ENCODE measurements at places on chromosomes 11 and 22.

- no peak for DNase-seq
These were observed 126.4 kb upstream of the APOA1 start for GRCh38 chr11:116963813-116964212.

DNA sequence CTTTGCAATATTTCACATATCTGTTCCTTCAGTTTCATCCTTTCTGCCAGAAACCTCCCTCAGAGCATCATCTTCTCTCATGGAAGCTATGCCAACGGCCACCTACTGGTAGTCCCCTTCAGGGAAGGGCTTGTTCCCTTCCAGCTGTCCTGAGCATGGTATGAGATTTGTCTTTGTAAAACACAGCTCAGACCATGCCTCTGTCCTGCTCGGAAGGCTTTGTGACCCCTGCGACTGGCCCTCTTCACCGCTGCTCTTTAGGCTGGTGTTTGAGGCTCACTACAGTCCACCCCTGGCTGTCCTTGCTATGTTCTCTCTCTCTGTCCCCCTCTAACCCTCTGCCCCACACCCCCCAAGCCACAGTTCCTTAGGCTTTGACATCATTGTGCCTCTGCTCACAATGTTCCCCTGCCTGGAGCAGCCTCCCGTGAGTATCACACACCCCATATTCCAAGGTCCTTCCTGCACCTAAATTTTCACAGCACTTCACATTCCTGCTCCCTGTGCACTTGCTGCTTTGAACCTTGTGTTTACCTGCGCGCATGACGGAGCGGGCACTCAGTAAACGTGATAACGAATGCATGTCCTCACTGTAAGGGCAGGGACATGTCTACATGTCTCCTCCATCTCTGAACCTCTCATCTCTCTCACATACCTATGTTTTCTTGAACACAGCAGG lies 24.0 kb upstream of the ACER3 start:
- no peak for DNase-seq

DNA sequence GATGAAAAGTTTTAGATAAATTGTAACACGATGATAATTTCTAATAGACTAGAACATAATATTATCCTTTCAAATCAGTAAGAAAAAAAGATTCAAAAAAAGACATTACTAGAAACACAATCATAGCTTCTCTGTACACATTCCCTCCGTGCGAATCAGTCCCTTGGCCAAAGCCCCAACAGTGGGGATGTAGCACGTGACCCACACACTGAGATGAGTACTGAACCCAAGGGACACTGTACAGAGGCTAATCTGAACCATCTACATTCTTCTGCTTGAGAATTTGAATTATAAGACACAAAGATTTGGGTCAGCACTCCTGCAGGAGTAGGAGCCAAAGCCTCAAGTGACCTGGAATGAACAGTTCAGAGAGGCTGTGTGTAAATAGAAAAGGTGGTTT lies 353.7 kb downstream of the INSC start:
- DNase-seq: no peak

DNA sequence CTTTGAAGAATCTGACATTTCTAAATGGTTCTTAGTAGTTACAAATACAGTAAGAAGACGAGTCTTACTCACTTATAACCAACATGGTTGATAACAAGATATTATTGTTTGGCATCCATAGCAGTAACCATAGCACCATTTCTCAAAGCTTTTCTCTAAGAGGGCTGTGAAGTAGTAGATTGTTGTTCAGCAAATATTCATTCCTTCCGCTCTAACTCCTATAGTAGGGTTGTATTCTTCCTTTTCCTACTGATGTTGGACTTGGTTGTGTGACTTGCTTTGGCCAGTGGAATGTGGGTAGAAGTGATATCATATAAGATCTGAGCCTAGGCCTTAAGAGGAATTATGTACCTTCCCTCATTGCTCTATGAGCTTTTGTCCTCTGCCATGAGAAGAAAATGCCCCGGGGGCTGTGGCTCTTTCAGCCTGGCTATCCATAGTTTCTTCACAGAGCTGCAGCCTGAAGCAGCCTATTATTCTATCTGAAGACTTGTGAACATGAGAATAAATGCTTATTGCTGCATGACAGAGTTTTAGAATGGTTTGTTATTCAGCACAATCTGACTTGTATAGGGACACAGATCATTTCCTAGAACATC lies 28.9 kb upstream of the ZBED5 start:
- DNase-seq: no peak

DNA sequence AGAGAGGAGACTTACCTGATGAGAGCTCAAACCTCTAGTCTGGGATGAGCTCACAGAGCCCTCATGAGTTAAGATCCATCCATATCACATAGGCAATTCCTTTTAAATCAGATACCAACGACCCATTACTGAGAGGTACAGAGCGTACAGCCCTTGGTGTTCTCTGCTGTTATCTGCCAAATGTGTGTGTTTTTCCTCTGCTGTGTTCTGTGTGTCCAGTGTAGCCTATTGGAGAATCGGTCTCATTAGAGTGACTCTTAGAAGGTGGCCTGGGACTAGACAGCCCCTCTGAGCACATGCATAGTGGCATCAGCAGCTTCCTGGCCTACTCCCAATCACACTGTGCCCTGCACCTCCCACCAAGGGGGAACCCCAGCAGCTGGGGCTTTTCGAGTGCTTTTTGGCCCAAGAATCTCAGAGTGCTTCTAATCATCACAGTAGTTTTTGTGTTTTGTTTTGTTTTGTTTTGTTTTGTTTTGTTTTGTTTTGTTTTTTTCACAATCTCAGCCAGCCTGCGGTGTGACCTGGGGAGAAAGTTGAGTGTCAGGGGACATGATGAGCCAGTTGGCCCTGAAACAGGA lies 25.4 kb downstream of the TP53AIP1 start:
- no peak for DNase-seq

Data from CD4-positive, CD25-positive, alpha-beta regulatory T cell (primary cell).